Dorsolateral prefrontal cortex (tissue), 122 donors: ENCODE measurements at places on chromosomes 4 and X.

GRCh38 chrX:38045538-38046096 is 39.3 kb downstream of the SYTL5 start:
- no peak for DNase-seq

GRCh38 chrX:68762766-68763165 is 66.1 kb upstream of the EFNB1 start:
- DNase-seq = no peak

- DNase-seq = peak; percentile 90
These were observed at the start of gene MID1IP1 for GRCh38 chrX:38800981-38801845. TSS of gene MID1IP1 (plus strand) at chrX:38801459. CDS start at chrX:38804947, 3,488 bp downstream.

- no peak for DNase-seq
These were observed 677 bp upstream of the CYP4V2 start for GRCh38 chr4:186190581-186191199.

DNA sequence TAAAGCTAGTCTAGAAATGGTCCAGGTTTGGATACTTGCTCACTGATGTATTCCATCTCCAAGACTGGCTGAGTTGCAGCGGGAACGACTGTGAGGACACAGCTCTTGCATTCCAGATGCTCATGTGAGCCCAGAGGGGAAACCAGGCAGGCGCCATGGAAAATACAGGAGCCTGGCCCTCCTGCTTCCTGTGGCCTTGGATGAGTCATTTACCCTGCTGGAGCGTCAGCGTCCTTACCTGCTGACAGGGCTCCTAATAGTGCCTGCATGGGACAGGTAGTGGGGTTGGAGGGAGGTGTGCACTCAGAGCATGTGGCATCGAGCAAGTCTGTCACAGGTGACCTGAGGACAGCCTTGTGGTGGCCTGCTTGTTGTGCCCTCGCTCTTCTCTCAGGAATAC is 69.4 kb downstream of the NSG1 start:
- no peak for DNase-seq

GRCh38 chrX:54049801-54050200 is 5.5 kb upstream of the PHF8 start:
- DNase-seq = no peak

DNA sequence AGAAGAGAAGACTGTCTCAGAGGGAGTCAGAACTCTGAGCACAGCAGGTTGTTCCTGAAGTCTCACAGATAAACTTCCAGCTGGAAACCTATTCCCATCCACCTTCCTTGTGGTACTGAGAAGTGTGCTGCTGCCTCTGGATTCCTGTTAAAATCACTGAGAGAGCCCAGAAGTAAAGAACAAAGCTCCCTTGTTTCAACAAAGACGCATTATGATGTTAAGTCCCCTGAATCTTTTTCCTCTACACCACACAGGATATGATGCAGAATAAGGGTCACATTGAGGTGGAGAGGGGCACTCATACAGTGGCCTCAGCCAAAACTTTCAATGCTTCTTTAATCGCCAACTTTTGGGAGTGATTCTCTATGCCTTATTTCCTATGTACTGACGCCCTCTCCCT is 321.0 kb downstream of the OPHN1 start:
- DNase-seq = no peak

GRCh38 chrX:41452565-41453356 is 5.6 kb downstream of the NYX start:
- no peak for DNase-seq

DNA sequence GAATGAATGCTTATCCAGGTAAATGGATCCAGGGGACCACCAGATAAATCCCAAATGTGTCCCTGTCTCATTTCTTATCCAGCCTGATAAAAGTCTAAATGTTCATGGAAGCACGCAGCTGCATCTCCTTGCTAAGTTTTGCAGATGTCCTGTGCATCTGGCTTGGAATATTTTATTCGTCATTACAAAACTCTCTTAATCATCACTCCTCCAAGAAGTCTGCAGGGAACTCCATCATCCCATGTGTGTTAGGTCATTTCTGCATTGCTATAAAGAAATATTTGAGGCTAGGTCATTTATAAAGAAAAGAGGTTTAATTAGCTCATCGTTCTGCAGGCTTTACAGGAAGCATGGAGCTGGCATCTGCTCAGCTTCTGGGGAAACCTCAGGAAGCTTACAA is 297.2 kb downstream of the HS3ST1 start:
- no peak for DNase-seq

GRCh38 chrX:115311601-115312001 is 22.1 kb downstream of the LUZP4 start:
- no peak for DNase-seq

DNA sequence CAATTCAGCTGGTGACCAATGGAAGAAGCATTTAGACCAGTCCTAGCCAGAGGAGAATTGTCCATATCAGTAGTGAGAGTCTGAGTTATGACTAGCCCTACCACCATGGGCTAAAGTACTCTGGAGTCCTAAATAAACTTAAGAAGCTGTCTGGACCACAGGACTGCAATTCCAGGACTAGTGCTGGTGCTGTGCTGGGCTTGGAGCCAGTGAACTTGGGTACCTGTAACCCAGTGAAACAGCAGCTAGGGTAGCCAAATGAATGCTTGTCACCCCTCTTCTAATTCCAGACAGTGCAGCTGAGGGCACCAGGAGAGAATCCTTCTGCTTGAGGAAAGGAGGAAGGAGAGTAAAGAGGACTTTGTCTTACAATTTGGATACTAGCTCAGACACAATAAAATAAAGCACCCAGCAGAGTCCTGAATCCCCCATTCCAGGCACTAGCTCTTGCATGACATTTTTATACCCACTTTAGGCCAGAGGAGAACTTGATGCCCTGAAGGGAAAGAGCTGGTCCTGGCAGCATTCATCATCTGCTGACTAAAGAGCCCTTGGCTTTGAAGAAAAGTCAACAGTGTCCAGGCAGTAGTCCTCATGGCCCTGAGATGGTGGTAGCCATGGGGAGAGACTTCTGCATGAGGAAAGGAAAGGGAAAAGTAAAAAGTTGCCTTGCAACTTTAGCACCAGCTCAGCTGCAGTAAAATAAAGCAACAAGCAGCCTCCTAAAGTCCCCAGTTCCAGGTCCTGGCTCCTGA is 2675.7 kb downstream of the PCDH7 start:
- no peak for DNase-seq

DNA sequence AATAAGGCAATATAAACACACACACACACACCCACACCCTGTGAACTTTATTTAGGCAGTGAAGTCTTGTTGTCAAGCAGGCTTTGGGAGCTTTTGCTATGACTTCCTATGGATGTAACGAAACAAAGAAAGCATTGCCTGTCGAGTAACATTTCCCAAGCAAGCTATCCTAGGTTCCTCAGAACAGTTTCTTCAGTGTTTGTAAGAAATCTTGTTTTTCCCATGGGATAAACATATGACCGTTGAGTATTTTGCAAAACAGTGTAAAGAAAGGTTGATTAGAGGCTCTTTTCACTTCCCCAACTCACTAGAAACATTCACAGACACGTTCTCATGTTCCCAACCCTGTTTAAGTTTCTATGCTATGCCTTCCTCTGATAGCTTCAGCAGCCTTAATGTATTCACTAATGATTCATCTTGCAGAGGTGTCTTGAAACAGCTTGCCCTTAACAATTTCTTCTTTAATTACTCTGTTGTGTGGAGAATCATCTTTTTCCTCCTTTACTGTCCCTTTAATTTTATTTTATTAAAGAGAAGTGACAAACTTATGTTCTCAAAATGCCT is 1947.1 kb upstream of the TENM3 start:
- DNase-seq = no peak

GRCh38 chr4:53100501-53101190 is 238.5 kb downstream of the RASL11B start:
- no peak for DNase-seq

- DNase-seq = no peak
These were observed 496.0 kb upstream of the AGA start for GRCh38 chr4:177938226-177938625.

DNA sequence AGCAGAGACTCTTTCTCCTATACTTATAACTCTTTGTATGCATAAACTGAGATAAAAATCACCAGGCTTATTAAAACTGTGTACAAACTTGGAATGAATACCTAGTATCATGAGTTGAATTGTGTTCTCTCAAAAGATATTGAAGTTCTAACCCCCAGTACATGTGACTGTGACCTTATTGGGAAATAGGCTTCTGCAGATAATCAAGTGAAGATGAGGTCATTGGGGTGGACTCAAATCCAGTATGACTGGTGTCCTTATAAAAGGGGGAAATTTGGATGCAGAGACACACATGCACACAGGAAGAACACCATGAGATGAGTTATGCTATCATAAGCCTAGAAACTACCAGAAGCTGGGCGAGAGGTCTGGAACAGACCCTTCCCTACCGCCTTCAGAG is 26.2 kb downstream of the ZNF827 start:
- DNase-seq = no peak

DNA sequence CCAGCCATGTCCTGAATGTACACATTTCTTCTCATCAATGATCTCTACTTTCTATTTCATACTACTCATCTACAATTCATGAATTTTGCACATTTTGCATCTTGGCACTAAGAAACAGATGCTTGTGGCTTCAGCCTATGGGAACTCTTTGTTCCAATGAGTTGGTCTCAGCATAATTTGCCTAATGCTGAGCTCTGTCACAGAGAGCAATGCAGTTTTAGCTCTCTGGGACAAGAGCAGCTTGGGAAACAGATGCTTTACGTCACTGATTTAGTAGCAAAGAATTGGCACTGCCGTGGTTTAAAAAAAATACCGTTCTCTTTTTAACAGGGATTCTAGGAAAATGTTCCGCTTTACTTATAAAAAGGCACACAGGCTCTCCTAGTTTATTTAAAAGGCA is 162.4 kb downstream of the WDFY3 start:
- DNase-seq = no peak

GRCh38 chrX:4710618-4711433 is 997.4 kb upstream of the PRKX start:
- DNase-seq = no peak

DNA sequence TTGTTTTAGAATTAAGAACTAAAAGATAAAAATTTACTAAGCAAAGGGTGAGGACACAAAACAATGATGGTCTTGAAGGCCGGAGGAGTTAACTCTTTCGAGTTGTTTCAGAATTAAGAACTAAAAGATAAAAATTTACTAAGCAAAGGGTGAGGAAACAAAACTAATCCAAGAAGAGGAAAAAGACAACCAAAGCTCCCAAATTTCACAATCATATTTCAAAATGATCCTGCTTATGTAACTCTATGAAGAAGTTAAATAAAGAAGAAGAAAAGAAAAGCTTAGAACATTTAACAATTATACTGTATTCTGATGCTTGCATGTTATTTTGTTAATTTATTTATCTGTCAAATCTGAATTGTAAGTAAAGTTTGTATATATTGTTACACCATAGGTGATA is 154.8 kb upstream of the SLIT2 start:
- no peak for DNase-seq

GRCh38 chr4:40572692-40573310 is 56.9 kb downstream of the RBM47 start:
- DNase-seq = no peak

DNA sequence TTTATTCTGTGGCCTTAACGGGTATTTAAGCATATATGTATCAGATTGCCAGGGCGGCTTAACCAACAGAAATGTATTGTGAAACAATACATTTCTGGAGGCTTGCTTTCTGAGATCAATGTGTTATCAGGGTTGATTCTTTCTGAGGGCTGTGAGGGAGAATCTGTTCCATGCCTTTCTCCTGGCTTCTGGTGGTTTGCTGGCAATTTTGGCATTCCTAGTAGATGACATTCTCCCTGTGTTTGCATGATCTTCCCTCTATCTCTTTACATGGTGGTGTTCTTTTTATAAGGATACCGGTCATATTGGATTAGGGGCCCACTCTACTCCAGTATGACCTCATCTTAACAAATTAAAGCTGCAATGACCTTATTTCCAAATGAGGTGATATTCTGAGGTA is 16.9 kb upstream of the CEP135 start:
- DNase-seq = no peak

DNA sequence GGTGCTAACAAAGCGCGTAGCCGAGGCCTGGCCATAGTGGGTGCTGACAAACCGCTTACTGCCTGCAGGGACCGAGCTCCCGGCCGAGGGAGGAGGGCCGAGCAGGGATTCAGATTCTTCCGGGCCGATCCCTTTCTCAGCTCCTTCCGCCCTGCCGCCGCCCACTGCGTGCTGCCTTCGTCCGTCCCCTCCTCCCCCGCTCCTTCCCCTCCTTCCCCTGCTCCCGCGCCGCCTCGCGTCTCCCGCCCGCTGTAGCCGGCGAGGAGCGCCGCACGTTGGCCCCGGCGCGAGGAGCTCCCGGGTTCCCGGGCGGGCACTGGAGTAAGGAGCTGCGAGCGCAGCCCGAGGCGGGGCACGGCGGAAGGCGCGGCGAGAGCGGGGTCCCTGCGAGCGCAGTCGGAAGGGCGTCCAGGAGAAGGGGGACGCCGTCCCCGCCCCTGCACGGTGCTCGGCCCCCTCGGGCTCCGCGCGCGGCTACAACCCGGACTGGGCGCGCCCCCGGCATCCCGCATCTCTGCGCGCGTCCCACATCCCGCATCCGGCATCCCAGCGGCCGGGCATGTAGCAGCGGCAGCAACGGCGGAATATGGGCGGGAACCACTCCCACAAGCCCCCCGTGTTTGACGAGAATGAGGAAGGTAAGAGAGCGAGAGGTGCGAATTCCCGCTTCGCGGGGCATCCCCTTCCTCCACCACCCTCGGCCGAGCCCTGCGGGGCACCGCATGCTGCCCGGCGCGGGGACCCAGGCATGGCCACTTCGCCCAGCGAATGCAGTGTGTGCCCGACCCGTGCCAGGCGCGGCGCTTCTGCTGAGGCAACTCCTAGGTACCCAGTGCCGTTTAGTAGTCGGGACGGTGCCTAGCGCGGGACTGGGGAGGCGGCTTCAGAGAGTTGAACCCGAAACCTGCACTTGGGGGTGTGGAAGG is at the start of gene STK32B:
STK32B (plus strand) TSS at position 203 of the 926 bp plus-strand sequence.
- DNase-seq = no peak

DNA sequence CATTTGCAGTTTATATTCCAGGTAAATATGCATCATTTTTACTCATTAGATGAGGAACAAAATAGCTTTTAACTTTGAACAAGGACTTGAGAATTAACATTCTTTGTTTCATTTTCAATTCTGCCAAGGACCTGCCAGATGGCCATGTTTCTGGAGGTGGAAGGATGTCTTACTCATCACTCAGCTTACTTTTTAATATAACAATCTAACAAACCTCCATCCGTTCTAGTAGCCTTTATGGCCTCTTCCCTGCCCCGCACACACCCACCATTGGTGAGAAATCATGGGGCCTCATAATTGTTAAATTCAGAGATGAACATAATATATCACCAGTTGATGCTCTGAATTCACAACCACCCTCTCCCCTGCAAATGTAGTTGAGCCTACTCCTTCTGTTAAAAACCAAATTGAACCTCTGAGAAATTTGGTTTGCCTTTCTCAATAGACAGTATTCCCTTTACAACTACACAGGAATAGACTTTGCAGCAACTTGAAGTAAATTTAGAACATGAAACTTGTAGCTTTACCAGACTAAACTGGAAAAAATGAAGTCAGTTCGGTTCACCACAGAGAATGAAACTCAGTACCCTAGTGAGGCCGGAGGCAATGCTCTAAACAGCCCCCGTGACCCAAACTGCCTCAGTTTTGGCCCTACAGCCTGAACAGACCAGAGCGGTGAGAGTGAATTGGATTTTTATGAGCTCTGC is 50.1 kb upstream of the ACSL4 start:
- no peak for DNase-seq

- no peak for DNase-seq
These were observed 1.4 kb downstream of the COQ2 start for GRCh38 chr4:83283181-83283580.

GRCh38 chrX:143664302-143664701 is 28.4 kb upstream of the SLITRK4 start:
- no peak for DNase-seq
